GM06990 (cell line): ENCODE measurements at places on chromosomes 1 and 21.

GRCh38 chr1:192628396-192629057, 7.4 kb upstream of the RGS13 start:
- DNase-seq = no peak

- DNase-seq = no peak
Measured at GRCh38 chr1:24414775-24415333, 748 bp upstream of the NIPAL3 start.

DNA sequence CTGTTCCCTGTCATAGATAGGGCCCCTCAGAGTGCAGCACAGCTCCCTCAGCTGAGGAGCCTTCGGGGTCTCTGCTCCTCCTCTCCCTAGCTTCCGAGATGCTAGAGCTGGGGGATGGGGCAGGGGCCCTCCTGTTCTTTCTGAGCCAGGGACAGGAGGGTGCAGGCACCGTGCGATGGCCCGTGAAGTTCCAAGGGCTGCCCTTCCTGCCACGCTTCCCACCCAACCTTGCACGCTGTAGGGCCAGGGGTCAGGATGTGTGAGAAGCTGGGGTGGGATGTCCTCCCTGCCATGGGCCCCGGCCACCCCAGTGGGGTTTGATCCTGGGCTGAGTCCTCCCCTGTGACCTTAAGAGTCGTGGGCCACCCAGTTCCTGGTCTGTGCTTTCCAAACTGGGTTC, 240.7 kb upstream of the C1orf174 start:
- DNase-seq = no peak

DNA sequence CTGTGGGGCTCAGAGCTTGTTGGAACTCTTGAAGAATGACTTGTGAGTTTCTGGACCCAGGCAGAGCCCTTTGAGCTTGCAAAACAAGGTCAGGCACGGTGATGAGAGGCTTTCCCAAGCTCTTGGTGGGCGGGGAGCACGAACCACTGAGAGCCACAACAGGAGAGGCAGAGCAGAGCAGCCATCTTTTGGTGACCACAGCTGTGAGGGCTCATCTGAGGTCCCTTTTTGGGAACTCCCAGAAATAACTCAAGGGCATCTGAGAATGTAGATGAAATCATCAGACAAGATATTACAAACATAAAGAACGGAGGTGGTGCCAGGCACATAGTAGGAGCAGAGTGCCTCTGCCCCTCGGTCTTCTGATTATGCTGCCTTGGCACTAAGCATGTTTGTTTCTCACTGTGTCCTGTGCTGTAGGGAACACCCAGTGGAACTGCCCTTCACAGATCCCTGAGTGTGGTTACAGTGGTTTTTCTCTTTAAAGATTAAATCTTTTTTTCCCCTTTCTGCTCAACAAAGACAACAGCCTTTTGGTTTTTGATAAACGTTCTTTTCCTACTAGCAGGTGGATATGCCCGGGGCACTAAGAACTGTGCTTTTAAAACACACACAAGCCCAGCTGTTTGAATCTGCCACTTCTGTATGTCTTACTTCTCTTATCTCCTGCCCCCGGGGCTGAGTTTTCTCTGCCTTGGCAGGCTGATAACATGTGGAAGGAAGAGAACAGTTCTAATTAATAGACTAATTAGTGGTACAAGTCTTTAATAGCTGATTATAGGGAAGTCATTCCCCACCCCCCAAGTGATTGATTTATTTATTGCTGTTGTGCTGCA, 37.7 kb downstream of the CD34 start:
- DNase-seq = no peak

DNA sequence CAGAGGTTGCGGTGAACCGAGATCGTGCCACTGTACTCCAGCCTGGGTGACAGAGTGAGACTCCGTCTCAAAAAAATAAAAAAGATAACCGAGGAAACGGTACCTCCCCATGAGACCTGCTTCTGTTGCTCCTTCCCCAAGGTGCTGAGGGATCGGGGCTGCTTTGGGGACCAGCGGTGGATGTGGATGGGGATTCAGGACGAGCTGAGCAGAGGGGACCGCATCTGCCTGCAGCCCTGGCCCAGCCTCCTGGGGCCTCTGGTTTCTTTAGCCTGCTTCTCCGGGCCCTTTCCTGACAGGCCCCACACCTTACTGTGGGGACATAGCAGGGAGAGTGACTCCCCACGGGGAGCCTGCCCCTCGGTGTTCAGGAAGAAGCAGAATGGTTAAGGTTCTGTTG, 17.1 kb downstream of the SLC66A1 start:
- DNase-seq = no peak

- DNase-seq = no peak
Measured at GRCh38 chr1:204345438-204345841, 14.3 kb downstream of the PLEKHA6 start.

DNA sequence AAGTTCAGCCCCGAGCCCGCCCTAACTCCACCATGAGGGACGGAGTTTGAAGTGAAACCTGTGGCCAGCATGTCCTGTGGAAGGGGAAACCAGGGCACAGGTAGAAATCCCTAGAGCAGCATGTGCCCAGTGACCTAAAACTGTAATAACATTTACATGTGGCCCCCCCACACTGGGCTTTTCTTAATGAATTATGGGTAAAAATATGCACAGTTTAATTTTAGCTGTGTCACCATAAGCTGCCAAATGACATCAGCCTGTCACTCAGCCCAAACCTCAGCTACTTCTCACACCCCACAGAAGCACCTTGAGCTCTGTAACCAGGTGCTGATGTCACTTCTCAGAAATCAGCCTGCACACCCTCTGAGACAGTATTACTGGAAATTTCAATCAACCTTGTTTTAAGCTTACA, 50.0 kb upstream of the SLC19A1 start:
- DNase-seq = peak; percentile 65

GRCh38 chr1:153261281-153262069, 2.0 kb downstream of the LORICRIN start:
- peak; percentile 43 for DNase-seq

DNA sequence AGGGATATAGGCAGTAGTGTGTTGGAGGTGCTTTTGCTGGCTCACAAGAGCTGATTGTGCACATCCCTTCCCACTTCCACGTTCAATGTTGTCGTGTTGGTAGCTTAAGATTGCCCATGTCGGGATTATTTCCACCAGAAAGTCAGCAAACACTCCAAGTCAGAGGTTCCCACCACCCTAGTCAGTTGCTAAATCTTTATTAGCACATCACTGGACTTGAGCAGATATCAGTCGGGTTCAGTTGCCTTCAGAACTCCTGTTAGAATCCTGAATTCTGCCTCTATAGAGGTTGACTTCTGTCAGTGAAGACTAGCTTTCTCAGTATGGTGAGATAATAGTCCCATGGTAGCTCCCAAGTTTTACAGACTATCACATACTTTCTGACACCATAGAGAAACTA, 10.5 kb downstream of the AGL start:
- DNase-seq = no peak
